ENCODE measurements at places on chromosomes 5 and 9. TPM values are rescaled to one million over a fixed set of nuclear protein-coding genes. Genes with fewer than 3 reads are reported as not detected.

The ANKRD18B gene
- total RNA-seq: 2.0 TPM

The BTNL8 gene
- not detected for total RNA-seq

The ADAMTS12 gene
- total RNA-seq: 0.19 TPM

The ANXA2R gene
- total RNA-seq: 5.4 TPM

The IL7R gene
- total RNA-seq: 3.6 TPM

The SLC27A4 gene
- 39.5 TPM for total RNA-seq

The PHF24 gene
- total RNA-seq: not detected

The GDNF gene
- total RNA-seq: not detected

The CRB2 gene
- total RNA-seq: not detected

The SUSD3 gene
- total RNA-seq: 0.98 TPM

The NRARP gene
- total RNA-seq: 64.3 TPM

The LPCAT1 gene
- total RNA-seq: 41.5 TPM

The GFI1B gene
- total RNA-seq: not detected

The EQTN gene
- not detected for total RNA-seq

The CCDC192 gene
- not detected for total RNA-seq

The FOXD4L6 gene
- total RNA-seq: 0.33 TPM

The SARDH gene
- total RNA-seq: 0.33 TPM

The DAPK1 gene
- total RNA-seq: 49.6 TPM

Measured in vein endothelial cell (primary cell).